ENCODE measurements at places on chromosomes 7 and 10.
A peak's percentile ranks its signal among the peaks of the same experiment; 100 is the strongest.

DNA sequence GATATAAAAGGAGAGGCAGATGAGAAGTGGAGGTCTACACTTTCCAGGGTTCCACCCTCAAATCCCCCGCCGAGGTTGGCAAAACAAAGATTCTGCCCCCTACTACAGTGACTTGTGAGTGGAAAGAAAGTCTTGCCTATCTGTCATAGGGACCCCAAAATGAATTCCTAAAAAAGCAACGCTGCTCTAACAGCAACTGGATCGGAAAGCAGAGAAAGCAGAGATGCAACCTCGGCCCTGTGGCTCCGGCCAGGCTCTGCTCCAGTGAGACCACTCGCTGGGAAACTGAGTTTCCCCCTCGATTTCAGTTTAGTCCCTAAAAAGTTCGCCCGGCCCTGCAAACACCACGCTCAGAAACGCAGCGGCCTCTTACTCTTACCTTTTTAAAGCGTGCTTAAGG, 297.9 kb upstream of the NFE2L3 start:
- no peak for DNase-seq

- DNase-seq, result no peak
Observed at GRCh38 chr7:17492437-17492836, 194.0 kb downstream of the AHR start.

GRCh38 chr10:30813872-30814481, 184.4 kb upstream of the LYZL2 start:
- no peak for DNase-seq

- no peak for DNase-seq
Observed at GRCh38 chr10:95377950-95378349, 87.1 kb upstream of the PDLIM1 start.

DNA sequence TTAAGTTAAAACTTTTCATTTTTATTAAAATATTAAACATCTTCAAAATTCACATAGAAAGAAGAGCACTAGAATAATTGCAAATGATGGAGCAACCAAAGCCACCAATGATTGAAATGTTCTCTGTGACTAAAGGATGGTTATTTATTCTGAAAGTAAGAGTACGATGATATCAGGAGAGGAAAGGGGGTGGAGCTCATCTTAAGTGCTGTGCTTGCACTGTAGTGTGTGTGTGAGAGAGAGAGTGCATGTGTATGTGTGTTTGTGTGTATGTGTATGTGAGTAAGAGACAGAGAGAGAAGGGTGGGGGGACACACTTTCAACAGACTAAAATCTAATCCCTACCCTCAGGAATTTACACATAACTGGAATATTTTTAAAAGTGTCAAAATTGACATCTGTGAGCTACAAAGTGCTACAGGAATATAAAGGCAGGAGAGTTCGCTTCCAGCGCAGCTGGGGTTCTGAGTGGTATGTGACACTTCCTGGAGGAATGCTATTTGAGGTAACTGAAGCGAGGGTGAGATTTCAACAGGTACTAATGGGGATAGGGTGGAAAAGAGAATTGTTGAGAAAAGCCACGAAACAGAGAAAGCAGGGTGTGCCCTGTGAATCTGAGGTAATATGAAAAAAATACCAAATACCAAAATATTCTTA, 57.2 kb upstream of the SMNDC1 start:
- no peak for DNase-seq

DNA sequence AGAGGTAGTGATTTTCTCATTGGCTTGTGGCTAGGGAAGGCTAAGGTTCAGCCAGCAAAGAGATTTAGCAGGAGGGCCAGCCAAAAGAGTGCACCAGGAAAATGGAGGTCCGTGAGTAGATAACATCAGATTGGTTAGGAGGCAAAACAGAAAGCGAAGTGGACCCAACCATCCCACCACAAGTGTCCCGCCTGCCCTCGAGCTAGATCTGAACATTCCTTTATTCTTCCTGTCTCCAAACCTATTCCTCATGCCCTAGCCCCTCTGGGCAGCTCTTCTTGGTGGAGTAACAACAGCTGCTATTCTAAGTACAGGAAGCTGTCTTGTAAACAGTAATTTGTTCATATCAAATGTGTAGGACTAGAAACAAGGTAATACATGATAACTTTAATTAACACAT, 85.7 kb upstream of the BET1 start:
- no peak for DNase-seq

GRCh38 chr10:1395025-1395480, 338.9 kb downstream of the WDR37 start:
- DNase-seq, result no peak

GRCh38 chr7:91537260-91538152, 273.3 kb downstream of the FZD1 start:
- DNase-seq, result no peak

GRCh38 chr7:130627775-130628174, 40.8 kb downstream of the COPG2 start:
- DNase-seq, result no peak

DNA sequence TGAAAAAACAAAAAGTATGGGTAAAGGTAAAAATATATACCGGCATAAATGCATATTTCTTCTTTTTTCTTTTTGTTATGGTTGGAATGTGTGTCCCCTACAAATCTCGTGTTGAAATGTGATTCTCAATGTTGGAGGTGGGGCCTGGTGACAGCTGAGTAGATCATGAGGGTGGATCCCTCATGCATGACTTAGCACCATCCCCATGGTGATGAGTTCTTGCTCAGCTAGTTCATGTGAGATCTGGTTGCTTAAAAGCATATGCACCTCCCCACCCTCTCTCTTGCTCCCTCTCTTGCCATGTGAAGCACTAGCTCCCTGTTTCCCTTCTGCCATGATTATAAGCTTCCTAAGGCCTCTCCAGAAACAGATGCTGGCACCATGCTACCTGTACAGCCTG, 93.3 kb downstream of the HYCC1 start:
- DNase-seq, result peak; percentile 2
